ENCODE measurements at places on chromosomes 7 and 10. TPM values are rescaled to one million over a fixed set of nuclear protein-coding genes. Genes with fewer than 3 reads are reported as not detected.

The LMOD2 gene
- polyA plus RNA-seq: not detected

The SUFU gene
- polyA plus RNA-seq: 6.7 TPM

DNA sequence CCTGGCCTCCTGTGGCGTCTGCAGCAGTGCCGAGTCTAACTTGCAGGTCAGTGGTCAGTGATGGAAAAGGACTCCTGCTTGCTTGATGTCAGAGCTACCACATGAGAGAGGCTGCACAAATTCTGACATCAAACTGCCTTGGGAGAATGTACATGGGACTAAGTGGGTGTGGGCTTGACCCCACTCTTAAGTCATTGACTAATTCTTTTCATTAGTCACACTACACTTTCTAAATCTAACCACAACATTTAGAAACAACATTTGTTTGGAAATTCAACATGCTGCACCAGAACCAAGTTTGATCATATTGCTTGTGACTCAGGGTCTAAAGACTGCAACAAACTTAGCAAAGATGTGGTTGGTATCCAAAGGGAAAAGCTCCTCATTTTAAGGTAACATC, 24.4 kb upstream of the CDC14C start:
- no peaks in the 10 kb centered on the region for H3K36me3 ChIP-seq
- H3K27me3 ChIP-seq: no peaks in the 10 kb centered on the region
- no peak overlapping the region for H3K4me3 ChIP-seq
- no peaks in the 10 kb centered on the region for H3K4me1 ChIP-seq
- no peak overlapping the region for H3K27ac ChIP-seq

DNA sequence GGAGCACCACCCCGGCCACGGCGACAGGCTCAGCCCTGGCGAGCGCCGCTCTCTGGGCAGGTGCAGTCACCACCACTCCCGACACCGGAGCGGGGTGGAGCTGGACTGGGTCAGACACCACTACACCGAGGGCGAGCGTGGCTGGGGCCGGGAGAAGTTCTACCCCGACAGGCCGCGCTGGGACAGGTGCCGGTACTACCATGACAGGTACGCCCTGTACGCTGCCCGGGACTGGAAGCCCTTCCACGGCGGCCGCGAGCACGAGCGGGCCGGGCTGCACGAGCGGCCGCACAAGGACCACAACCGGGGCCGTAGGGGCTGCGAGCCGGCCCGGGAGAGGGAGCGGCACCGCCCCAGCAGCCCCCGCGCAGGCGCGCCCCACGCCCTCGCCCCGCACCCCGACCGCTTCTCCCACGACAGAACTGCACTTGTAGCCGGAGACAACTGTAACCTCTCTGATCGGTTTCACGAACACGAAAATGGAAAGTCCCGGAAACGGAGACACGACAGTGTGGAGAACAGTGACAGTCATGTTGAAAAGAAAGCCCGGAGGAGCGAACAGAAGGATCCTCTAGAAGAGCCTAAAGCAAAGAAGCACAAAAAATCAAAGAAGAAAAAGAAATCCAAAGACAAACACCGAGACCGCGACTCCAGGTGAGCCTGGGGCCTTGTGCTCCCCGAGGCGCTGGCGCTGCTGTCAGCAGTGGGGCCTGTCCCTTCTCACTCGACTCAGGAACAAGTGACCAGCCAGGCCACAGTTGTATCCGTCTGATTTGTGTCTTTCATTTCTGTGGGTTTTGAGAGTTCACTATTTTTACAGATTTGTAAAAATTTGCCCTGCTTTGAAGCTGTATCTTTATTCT, 117.7 kb downstream of the CYTH3 start:
- no peaks in the 10 kb centered on the region for H3K27me3 ChIP-seq
- peaks cover 34% of the 10 kb centered on the region for H3K36me3 ChIP-seq
- H3K4me3 ChIP-seq: no peak overlapping the region
- peak overlapping the region; percentile 13 for H3K27ac ChIP-seq
- no peaks in the 10 kb centered on the region for H3K4me1 ChIP-seq

GRCh38 chr7:80294346-80294745, 159.7 kb downstream of the GNAI1 start:
- DNase-seq: no peak
- no peak overlapping the region for H3K27ac ChIP-seq
- peaks cover 1% of the 10 kb centered on the region for H3K27me3 ChIP-seq
- H3K36me3 ChIP-seq: no peaks in the 10 kb centered on the region
- H3K4me3 ChIP-seq: no peak overlapping the region

DNA sequence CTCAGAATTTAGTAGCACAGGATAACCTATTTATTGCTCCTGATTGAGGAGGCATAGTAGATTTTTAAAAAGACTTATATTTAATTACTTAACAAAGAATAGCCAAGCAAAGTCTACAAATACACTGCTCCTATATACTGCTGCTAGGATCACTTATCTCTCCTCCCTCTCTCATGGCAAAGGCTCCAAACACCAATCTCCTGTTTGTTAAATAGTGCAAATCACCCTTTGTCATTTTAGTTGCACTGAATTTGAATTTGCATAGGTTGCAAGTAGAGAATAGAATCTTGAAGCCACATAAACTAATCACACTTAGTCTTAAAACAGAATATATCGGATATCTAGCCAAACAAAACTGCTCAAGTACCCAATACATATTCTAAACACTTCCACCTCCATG, 219.1 kb upstream of the LRRN3 start:
- H3K4me3 ChIP-seq: no peak overlapping the region
- no peak for DNase-seq
- no peaks in the 10 kb centered on the region for H3K27me3 ChIP-seq
- H3K4me1 ChIP-seq: no peaks in the 10 kb centered on the region

- H3K4me1 ChIP-seq: no peaks in the 10 kb centered on the region
- no peaks in the 10 kb centered on the region for H3K36me3 ChIP-seq
- H3K4me3 ChIP-seq: no peak overlapping the region
- peaks cover 6% of the 10 kb centered on the region for H3K27me3 ChIP-seq
Measured at GRCh38 chr7:38122501-38122900, 55.5 kb upstream of the STARD3NL start.

GRCh38 chr10:82150123-82150900, 275.3 kb downstream of the NRG3 start:
- H3K4me1 ChIP-seq: no peaks in the 10 kb centered on the region
- no peak overlapping the region for H3K27ac ChIP-seq
- no peaks in the 10 kb centered on the region for H3K27me3 ChIP-seq
- no peaks in the 10 kb centered on the region for H3K36me3 ChIP-seq
- DNase-seq: no peak
